ENCODE measurements at places on chromosomes 1 and 21.

- no peak for DNase-seq
These were observed 12.4 kb downstream of the PSEN2 start for GRCh38 chr1:226882631-226883409.

GRCh38 chr1:179826626-179827280 is 50.9 kb downstream of the TOR1AIP2 start:
- DNase-seq: no peak

GRCh38 chr1:32127409-32128198 is 19.7 kb downstream of the KPNA6 start:
- DNase-seq: no peak

GRCh38 chr1:171742577-171742922 is 685 bp upstream of the VAMP4 start:
- peak; percentile 26 for DNase-seq

GRCh38 chr1:21184276-21184675 is 7.6 kb upstream of the EIF4G3 start:
- no peak for DNase-seq

DNA sequence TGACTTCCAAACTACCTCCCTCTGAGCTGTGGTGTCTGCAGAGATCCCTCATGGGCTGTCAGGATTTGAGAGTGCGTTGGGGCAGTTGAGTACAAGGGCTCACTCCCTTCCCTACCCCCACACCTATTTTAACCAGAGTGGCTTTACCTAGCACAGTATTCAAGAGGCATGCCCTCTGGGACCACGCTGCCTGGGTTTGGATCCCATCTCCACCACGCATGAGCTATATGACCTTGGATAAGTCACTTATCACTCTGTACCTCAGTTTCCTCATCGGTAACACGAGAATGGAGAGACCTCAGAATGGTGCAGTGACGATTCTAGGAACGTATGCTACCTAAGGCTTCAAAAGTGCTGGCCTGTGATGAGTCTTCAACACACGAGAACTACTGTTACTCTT is 147.3 kb upstream of the WNT4 start:
- no peak for DNase-seq

DNA sequence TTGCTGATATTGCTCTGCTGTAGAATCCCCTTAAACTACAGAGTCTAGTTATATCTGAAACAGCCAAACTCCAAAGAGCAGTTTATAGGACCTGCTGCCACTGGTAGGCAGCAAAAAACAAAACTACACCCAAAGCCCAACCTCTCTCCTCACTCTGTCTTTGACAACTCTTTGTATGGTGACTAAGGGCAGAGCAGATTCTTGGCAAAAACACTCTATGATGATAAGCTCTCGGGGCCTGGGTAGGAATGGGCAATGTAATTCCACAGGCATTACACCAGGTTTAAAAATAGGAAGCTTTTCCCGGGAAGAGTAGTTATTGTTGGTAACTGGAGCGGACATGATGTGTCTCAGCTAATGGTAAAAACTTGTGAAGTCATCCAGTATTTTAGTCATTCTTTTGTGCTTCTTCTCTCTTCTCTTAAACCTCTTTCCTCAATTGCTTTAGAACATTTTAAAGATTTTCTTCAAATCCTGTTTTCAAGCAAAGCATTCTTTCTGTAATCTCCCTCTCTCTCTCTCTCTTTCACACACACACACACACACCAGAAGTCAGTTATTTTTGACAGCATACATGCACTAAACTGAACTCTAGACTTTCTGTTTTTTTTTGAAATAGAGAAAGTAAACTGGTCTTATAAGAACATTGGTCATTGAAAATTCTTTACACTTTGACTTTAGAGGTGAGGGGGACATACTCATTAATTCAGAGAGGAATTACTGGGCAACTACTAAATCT is 193.5 kb downstream of the PAPPA2 start:
- peak; percentile 57 for DNase-seq

DNA sequence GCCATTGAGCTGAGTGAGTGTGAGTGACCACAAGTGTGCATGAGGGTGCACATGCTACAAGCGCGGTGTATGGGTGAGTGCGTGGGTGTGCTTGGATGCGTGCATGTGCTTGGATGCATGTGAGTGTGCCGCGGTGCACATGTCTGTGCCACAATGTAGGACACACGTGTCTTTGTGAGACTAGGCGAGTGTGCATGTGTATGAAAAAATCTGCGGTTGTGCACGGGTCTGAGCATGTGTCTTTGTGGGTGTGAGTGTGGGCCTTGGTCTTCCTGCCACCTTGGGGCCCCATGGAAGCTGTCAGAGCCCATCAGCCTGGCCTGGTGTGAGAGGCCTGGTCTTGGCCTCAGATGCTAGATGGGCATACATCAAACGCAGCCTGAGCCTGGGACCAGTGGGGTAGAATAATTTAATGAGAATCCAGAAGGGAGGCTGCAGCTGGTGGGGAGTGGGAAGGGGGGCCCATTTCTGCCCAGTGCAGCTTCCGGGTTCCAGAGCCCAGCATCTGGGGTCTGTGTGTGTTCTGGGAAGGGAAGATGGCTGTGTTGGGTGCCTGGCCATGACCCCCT is 103.9 kb upstream of the SLC2A1 start:
- DNase-seq: no peak

DNA sequence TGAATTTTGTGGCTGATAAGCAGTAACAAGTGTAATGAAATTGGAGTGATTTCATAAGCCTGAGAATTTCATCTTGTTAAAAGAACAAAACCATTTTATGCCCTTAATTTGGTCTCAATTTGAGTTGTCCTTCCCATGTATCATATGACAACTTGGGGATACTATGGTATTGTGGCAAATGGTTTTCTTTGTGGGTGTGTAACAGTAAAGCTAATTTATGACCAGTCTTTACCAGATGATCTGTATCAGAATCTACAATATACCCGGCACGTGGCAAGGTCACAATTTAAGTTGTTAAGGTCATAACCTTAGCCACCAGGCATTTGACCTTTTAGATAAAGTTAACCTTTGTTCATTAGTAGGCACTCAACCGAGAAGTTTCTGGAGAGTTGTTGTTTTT is 9.1 kb downstream of the NFIA start:
- no peak for DNase-seq

- DNase-seq: no peak
These were observed 3.6 kb downstream of the SLC16A4 start for GRCh38 chr1:110387048-110387754.

DNA sequence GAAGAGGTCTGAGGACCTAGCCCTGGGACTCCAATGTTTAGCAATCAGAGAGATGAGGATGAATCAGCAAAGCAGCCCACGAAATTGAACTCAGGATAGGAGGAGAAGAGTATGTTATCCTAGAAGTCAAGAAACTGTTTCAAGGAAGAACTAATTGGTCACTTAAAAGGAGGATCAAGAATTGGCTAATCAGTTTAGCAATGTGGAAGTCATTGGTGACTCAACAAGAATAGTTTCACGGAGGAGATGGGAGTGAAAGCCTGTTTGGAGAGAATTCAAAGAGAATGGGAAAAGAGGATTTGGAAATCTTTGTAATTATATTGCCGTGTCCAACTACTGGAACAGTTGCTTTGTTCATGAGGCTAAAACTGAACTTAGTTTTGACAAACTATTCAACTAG is 7.4 kb downstream of the HMCN1 start:
- no peak for DNase-seq

DNA sequence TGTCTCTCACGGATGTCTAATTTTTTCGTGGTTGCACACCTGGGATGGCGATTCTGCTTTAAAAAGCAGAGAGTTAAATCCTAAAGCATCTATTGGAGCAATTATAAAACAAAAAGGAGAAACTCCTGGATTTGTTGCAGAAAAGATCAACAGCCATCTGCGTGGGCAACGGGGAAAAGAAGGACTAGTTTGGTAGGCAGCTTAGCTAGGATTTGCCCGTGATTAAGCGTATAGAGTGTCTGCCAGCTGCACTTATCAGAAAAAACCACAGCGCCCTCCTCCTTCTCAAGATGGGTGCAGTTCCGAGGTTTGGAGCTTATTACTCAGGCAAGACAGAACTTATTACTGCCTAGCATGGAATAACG is 526 bp upstream of the SLC25A24 start:
- DNase-seq: peak; percentile 63

GRCh38 chr1:44326024-44326701 is 28.9 kb downstream of the ERI3 start:
- DNase-seq: peak; percentile 72

DNA sequence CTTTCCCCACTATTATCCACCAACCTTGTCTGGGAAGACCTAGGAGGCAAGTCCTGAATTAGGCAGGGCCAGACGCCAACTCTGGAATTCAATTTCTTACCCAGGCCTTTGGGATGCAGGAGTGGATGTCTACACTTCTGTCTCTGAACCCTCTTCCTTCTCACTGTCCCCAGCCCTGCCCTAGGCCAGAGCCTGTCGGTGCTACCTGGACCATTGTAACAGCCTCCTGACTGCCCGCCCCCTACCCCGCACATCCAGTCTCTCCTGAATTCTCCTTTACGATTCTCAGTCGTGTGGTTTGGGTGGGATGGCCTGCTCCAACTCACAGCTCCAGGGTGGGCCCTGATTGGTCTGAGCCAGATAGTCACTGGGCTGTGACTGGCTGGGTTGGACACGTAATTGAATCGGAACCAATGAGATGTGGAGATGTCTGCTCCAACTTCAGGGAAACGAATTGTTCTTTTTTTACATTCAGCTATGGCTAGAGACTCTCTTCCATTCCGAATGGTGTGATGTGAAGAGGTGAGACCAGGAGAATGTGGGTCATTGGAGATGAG is 304.6 kb downstream of the PTPRU start:
- no peak for DNase-seq

- no peak for DNase-seq
These were observed 46.8 kb downstream of the SPATA46 start for GRCh38 chr1:162329826-162330225.

DNA sequence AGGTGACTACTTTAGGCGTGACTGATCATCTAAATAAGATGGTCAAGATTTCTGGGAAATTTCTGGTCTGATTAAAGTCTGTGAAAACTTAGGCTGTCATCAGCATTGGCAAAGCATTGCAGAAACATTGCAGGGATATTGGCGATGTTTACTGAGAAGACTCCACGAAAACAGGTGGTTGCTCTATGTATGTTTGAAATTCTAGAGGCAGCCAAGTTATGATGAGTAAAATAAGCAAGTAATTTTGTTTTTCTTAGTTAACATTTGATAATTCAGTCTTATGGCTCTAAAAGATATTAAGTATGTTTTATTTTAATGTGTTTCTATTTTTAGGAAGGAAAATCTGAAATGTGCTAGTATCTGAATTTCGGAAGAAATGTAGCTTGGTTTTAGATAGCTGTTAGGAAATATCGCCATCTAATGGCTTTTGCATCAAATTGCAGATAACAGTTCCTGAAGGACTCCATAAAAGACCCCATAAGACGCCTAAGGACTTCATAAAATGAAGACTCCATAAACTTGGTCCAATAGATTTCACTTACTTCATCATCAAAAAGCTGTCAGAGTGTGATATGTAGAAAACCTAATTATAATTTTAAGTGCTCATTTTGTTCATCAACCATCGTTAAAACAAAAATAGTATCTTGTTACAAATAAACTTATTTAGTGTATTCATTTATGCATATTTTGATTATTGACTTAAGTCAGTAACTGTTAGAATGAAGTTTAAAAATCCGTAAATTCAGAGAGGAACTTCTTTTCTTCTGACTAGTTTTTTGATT is 344.6 kb downstream of the RYR2 start:
- peak; percentile 31 for DNase-seq

DNA sequence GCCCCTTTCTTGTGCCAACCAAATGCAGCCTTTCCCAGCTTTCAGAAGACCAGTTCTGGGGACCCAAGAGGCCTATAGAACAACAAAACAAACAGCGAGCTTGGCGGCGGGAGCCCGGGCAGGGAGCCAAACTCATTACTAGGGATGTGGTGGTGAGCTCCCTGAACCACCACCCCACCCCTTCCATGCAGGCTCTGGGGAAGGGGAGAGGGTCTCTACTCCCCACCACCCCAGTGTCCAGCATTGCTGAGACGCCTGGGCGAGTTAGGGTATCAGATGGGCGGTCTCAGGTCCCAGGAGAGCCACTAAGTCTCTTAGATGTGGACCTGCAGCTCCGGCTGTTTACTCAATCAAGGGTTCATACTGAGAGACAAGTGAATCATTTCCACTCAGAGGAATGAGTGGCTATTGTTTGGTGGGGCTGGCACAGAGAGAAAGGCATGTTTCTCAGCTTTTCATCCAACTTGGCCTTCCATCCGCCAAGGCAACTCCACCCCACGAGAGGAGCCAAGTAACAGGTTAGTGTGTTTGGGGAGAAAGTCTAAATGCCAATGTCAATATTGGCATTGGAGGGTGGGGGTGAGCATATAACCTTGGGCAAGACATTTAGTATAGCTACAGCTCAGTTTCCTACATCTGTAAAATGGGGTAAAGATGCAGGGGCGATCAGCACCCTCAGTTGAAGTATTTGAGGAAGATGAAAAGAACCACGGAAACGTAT is 40.9 kb downstream of the PLXNA2 start:
- peak; percentile 67 for DNase-seq

DNA sequence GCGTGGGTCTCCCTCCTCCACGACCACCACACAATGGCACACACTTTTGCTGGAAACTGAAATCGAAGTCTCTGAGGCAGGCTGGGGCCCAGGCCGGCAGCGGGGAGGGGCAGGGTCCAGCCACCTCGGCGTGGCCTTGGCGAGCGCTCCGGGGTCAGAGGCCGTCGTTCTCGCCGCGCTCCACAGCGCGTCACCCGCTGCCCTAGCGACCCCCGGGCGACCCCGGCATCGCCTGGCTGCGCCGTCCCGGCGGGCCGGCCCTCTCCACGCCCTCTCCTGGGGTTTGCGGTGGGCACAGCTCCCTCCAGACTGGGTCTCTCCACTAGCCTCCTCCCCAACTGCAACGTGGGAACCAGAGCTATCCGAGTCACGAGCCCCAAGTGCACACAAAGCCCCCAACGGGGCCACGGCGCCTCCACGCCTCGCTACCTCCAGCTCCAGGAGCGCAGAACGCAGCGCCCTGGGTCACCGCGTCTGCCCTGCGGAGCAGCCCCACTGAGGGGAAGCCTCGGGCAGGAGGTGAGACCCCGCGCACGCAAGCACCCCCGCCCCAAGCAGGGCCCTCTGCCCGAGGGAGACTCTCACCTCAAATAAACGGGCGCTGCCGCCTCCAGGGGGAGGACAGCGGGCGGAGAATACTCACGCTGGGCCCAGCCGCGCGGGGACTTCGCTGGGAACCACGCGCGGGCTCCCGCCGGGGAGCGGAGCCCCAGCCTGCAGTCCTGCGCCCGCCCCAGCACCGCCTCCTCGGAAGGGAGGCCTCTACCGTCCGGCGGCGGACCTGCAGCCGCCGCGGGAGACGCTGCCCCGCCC is 134.0 kb upstream of the BARHL2 start:
- DNase-seq: peak; percentile 44

- no peak for DNase-seq
These were observed 46.1 kb downstream of the SLC16A1 start for GRCh38 chr1:112909847-112910246.

DNA sequence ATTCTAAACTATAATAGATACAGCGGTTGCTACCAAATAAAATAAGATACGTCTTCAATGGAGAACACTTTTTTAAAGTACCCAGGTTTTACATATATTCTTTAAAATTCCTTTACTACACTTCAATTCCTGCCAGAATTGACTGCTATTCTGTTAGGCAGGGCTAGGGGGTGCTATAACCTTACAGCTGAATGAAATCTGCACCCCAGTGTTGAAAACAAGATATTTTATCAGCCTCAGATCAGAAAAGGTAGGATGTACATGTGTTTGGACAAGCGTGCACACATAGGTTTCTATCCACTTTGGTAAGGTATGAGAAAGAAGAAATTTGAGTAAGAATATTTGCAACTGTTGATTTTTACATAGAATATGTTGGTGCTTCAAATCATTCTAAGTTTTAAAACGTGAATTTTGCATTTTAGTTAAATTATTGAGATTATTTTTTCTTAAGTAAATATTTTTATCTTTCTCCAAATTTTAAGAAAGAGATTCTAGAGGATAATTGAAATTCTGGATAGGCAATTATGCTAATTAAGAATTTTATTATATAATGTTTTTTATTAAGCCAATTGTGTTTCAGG is 490.8 kb upstream of the ADGRL4 start:
- DNase-seq: peak; percentile 14
